ENCODE measurements at places on chromosomes 1 and 21.

GRCh38 chr1:18922319-18922726, 20.0 kb upstream of the ALDH4A1 start:
- no peak for ATAC-seq

- ATAC-seq, result no peak
Measured at GRCh38 chr1:221743416-221744208, 1.7 kb upstream of the DUSP10 start.

DNA sequence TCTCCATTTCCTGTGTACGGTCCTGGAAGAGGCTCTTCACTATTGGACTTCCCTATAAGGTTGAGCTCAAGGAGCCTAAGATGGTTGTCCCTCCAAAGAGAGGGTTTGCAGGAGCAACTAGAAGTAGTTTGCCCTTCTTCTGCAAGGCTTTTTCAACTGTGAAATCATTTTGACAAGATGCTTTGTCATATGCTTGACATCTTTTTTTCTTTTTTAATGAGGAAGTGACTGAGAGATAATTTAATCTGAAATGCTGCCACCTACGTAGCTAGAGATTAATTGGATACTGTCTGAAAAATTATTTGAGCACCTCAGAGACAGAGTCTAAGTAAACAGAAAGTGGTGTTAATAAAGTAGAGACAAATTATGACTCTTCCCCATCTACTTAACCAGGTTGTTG, 97.0 kb downstream of the CHRM3 start:
- ATAC-seq, result no peak

- ATAC-seq, result no peak
Measured at GRCh38 chr1:104526158-104526795, 776.6 kb downstream of the AMY1C start.

- no peak for ATAC-seq
Measured at GRCh38 chr1:24222008-24222605, 35.0 kb upstream of the IFNLR1 start.

- no peak for ATAC-seq
Measured at GRCh38 chr1:214990619-214991018, 91.9 kb upstream of the KCNK2 start.
